ENCODE measurements at places on chromosomes 5 and 9.
A peak's percentile ranks its signal among the peaks of the same experiment; 100 is the strongest.

DNA sequence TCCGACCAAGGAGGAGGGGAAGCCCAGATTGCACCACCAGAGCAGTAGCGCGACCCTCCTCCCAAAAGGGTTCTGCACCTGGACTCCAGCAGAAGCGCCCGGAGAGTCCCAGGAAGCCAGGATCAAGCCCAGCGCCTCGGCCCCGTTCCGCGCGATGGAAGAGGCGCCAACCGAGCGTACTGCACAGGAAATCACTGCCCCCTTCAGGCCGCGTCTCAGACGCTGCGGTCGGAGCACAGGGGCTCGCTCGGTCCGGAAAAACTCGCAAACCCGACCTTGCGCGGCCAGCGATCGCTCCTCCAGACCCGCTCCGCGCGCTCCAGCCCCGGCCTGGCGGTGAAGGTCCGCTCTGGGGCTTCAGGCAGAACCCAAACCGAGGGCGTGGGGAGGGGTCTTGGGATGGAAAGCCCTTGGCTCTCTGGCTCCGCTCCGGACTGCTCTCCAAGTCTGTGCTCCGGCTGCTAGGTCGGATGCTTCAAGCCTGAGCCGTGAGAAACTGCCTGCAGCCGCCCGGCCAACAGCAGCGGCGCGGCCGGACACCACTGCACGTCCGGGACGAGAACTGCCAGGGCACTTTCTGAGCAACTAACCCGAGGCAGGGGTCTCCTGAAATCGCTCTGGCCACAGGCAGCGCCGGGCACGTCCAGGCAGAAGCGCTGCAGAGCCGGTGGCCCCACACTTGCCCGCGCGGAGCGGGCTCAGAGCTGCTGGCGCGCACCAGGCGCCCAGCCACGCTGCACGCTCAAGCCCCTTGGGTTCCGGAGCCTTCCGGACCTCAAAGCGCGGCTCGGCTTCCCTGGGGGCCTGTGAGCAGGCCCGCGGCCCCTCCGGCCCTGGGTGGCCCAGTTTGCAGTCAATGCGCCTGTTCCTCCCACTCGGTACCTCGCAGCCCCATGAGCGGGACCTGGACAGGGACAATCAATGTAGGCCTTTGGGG is 1.3 kb downstream of the GABBR2 start:
- peak; percentile 66 for DNase-seq

GRCh38 chr5:30453168-30453567 is 740.3 kb upstream of the CDH6 start:
- DNase-seq = no peak

DNA sequence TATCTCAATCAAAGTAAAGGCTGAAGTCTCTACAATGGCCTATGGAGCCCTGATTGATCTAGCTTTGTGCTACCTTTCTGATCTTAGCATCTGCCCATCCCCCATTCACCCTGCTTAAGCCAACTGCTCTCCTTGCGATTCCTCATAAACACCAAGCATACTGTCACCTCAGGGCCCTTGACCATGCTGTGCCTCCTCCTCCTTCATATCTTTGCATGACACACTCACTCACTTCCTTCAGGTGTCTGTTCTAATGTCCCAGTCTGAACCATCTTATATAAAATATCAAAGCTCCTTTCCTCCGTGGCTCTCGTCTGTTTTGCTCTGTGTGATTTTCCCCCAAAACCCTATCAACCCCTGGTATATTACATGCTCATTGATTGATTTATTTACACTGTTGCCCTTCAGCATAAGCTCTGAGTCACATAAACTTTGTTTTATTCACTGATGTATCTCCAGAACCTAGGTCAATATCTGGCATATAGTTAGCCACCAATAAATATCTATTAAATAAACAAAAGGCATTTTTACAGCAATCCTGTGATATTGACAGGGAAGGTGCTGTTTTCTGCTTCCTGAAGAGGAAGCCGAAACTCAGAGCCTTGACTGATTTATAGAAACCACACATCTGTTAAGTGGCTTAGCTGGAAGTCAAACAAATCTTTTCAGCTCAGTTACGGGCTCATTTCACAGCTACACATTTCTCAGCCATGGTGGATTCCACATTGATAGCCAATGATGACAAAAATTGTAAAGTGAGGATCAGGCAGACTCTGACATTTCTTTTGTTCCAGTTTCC is 103.6 kb downstream of the BOD1 start:
- DNase-seq = no peak

GRCh38 chr5:104088876-104089778 is 526.5 kb upstream of the NUDT12 start:
- DNase-seq = no peak

DNA sequence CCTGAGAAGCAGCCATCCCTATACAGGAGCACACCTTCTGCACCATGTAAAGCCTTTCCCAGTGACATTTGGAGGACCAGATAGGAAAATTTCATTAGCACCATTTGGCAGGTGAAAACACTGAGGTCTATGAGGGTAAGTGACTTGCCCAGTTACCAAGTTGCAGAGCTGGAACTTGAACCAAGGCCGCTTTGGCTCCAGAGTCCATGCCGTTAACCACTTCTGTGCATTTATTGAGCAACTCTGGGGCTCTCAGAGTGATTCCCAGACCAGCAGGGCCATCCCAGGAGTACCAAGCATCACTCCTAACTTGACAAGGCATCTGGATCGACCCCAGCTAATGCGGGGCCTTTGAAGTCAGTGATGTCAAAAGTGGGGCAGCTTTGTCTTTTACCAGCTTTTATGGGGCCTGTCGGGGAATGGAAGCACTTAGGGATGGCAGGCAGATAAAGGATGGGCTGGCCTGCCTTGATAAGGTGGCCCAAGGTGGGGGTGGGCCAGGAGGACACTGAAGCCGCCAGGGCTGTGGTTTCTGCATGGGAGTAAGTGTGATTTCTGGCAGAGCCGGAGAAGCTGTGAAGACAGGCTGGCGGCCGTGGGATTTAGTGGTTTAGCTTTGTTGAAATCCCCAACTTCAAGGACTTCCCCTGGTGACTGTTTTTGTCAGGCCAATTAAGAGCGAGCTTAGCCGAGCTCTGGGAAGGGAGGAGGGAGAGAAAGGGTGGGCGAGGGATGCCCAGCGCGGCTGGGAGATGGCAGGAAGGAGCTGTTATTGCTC is 127.3 kb downstream of the MACROH2A1 start:
- DNase-seq = no peak

DNA sequence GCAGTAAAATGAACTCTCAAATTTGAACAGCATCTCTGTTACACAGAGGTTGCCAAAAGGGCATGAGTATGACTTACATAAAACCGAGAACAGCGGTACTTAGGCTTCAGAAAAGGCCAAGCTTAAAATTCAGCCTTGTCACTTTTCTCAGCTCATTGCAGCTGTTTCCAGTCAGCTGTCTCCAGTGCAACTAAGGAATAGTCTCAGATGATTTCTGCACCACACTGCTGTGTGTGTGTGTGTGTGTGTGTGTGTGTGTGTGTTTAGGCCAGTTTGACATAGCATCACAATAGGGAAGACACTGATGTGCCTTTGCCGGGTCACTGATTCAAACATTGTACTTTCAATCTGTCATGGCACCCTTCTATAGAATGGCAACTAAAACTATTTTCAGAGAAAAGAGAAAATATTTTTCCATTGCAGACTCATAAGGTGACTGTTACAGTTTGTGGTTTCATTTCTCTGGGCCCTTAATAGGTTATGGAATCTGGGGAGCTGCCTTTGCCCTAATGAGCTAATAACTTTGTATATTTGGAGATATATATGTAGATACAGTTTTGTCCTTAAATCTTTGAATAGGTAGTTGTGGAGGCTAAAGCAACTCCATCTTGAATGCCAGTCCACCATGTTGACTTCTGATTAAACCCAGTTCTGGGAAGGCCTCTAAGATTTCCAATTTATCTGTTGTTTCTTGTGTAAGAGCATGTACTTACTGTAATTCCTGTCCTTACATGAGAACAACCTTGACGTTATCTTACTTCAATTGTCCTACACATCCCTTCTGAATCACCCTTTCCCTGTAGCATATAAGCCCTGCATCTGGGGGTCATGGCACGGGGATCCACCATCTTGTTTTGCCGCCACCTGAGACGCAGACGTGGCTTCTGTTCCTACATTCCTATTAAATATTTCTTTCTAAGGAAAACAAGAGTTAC is 4.5 kb downstream of the LSM11 start:
- DNase-seq = no peak

- DNase-seq = no peak
These were observed 73.6 kb upstream of the TGFBR1 start for GRCh38 chr9:99031319-99031718.

GRCh38 chr9:129972816-129973215 is 70.2 kb downstream of the FNBP1 start:
- no peak for DNase-seq

- no peak for DNase-seq
These were observed 7.2 kb upstream of the ABLIM3 start for GRCh38 chr5:149133795-149134777.

GRCh38 chr9:120659676-120660075 is 54.6 kb downstream of the MEGF9 start:
- DNase-seq = no peak

- DNase-seq = no peak
These were observed 7.5 kb downstream of the SLC6A19 start for GRCh38 chr5:1208743-1209488.

- no peak for DNase-seq
These were observed 80.4 kb downstream of the GRAMD2B start for GRCh38 chr5:126503602-126504104.

DNA sequence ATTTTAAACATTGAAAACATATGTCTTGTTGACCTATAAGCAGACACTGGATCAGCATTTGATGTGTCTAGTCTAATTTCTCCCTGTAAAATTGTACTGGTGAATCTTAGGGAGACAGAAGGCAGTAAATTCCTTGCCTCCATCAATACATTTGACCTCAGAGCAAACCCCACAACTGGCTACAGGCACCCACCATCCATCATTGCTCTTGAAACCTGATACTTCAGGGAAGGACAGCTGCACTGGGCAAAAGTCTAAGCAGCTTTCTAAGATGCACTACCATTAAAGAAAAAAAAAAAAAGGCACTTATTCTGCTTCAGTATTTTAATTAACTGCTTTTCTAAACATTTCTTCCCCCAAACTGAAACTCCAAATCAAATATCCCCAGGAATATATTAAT is 1051.3 kb upstream of the DMAC1 start:
- DNase-seq = no peak

GRCh38 chr5:168005093-168005492 is 286.4 kb upstream of the WWC1 start:
- DNase-seq = no peak

- no peak for DNase-seq
These were observed 203.1 kb downstream of the ROR2 start for GRCh38 chr9:91746904-91747303.

DNA sequence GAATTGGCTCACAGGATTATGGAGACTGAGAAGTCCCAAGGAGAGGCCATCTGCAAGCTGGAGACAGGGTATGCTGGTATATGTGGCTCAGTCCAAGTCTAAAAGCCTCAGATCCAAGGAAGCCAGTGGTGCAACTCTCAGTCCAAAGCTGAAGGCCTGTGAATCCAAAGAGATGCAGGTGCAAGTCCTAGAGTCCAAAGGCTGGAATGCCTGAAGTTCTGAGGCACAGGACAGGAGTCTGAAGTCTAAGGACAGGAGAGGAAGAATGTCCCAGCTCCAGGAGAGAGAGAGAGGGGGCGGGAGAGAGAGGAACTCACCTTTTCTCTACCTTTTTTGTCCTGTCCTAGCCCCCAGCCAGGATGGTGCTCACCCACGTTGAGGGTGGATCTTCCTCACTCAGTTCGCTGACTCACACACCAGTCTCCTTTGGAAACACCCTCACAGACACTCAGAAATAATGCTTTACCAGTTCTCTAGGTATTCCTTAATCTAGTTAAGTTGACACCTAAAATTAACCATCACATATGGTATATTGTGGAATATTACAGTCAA is 49.6 kb downstream of the KCNN2 start:
- no peak for DNase-seq

GRCh38 chr5:102889033-102889432 is 133.9 kb downstream of the PAM start:
- no peak for DNase-seq

DNA sequence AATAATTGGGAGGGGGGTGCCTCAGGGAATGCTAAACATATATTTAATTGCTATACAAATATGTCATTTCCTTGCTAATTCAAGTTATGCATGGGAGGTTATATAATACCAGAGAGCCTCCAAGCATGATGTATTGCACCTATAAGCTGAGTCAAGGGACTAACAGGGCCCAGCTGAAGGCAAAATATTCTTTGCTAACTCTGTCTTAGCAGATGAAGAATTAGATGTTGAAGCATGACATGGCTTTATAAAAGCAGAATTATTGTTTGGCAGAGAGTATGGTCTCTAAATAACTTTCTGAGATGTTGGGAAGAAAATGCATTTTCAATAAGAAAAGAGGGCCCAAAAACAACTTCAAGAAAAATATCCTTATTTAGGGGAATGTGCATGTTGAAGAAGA is 60.4 kb downstream of the SGCD start:
- no peak for DNase-seq

- DNase-seq = no peak
These were observed 139.2 kb downstream of the CDK5RAP2 start for GRCh38 chr9:120440791-120441190.

DNA sequence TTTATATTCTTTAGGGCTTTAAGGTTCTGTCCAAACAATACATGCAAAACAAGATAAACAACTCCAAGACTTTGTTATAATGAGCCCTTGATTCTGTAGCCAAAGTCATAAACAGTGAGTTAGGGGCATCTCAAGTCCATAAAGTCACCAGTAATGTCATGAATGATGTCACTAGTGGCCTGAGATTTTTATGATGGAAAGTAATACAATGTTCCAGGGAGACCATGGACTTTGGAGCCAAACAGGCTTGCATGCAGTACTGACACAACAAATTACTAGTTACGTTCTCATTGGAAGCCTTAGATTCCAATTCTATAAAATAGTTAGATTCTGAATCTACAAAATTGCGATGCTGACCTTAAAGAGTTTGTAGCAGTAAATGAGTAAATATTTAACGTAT is 280.0 kb downstream of the HINT1 start:
- no peak for DNase-seq

DNA sequence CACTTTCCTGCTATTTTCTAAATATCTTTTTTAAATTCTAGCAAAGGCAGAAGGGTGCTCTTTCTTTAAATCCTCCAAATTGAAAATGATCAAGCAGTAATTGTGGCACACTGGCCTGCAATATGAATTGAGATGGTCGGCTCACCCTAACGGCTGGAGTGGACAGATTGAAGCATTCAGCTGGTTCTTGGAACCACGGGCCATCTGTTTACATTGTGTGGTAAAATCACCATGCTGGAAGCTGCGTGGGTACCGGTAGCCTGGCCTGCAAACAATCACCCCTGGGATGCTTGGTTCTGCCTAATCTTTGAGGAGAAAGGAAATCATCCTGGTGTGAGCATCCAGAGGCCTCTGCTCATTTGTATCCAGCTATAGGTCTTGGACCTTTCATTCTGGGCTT is 289.3 kb downstream of the ZNF608 start:
- DNase-seq = no peak

Data from NCI-H1105 (cell line).